ENCODE measurements at places on chromosomes 1 and 21.

GRCh38 chr1:161994175-161994668 is 29.4 kb downstream of the OLFML2B start:
- DNase-seq, result no peak

GRCh38 chr1:216740331-216740730 is 17.1 kb upstream of the ESRRG start:
- no peak for DNase-seq

- no peak for DNase-seq
These were observed 127.2 kb upstream of the GREM2 start for GRCh38 chr1:240739139-240739538.

DNA sequence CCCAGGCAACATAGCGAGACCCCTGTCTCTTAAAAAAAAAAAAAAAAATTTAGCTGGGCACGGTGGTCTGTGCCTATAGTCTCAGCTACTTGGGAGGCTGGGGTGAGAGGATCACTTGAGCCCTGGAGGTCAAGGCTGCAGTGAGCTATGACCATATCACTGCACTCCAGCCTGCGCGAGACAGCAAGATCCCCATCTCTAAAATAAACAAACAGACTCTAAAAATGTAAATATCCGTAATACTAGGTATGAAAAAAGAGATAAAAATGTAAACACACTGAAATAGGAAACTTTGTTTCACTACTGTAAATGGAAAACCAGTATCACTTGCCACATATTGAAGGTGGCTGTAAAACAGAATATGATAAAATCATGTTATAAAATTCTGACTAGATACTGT is 17.2 kb downstream of the ADAR start:
- no peak for DNase-seq

- DNase-seq, result no peak
These were observed 980.8 kb downstream of the PLA2G4A start for GRCh38 chr1:187809549-187809948.

DNA sequence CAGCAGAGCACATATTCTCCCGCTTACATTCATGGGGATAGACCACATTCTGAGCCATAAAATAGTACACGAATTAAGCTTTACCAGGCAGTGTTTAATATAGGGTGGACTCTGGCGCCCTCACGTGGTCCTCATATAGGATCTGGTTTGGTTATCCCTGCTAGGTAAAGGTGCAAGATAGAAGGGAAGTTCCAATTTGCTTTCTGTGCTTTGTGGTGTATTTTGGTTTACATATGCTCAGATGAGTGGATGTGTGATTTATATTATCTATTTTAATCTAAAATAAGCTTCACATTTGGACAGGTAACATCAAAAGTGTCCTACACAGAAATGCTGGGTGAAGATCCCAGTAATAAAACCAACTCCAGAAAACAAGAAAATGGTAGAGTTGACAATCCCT is 3.6 kb downstream of the CR1 start:
- DNase-seq, result peak; percentile 61

DNA sequence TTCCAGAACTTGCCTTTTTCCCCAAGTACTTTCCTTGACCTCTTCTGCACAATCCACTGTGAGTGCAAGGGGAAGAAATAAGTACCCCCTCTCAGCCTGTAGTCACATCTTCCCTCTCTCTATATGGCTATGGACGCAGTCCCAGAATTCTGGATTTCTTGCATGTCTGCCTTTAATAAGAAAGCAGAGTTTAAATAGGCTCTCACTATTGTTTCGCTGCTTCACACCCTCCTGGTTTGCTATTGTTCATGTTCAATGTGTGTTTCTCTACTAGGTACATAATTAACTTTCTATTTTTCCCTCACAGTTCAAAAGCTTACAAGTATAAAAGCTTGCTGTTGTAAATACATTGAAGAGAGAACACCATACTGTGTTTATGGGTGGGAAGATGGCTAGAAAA is 181.5 kb upstream of the C1orf105 start:
- DNase-seq, result no peak

GRCh38 chr21:43343095-43343991 is 83.6 kb downstream of the SIK1 start:
- DNase-seq, result no peak

GRCh38 chr1:20728371-20729154 is 3.9 kb downstream of the SH2D5 start:
- no peak for DNase-seq

DNA sequence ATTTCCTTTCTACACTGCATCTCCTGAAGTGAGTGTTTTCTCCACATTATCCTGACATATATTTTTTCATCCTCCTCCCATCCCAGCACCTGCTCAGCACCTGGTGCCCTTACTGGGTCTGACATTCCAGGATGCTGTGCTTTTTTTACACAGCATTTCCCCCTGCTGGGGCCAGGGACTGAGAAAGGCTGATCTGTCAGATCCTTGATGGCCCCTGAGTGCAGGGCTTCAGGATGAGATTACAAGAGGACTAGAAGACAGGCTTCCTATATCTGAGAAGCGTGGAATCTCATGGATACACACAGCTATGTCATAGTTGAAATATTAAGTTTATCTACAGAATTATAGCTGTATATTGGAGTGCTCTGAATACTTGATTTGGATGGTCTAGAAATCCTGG is 24.4 kb downstream of the RCAN1 start:
- DNase-seq, result no peak

DNA sequence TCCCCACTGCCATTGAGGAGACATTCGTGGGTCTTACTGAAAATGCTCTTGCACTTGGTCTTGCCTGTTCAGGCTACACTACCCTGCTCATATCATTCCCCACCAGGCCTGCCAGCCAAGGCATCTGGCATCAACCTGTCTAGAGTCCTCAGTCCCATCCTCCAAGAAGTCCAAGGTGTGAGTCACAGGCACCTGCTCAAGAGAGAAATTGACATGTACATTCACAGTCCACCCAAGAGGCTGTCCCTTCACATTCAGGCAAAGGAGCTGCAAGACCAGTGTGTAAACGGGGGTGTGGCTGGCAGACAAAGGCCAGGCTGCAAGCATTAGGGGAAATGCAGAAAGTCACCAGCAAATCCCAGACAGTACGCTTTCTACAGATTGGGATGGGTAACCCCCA is 13.1 kb upstream of the PLA2G2C start:
- no peak for DNase-seq

DNA sequence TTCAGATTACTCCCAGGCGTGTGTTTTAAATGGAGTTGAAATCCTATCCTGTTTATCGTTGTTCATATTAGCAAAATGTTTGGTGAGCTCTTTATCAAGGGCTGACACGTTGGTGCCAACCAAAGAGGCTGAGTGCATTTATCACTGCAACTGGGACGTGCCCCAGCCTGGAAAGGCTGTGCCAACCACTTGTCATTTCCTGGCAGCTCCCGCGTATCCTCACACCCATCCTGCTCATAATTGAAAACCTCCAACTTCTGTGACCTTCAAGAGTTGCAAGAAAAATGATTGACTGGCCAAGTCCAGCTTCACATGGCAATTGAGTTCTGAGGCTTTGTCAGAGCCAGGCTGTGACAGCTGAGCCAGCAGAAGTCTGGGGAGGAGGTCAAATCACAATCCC is 43.7 kb upstream of the KCNA3 start:
- no peak for DNase-seq

- no peak for DNase-seq
These were observed 7.0 kb downstream of the TCHH start for GRCh38 chr1:152107984-152108881.

DNA sequence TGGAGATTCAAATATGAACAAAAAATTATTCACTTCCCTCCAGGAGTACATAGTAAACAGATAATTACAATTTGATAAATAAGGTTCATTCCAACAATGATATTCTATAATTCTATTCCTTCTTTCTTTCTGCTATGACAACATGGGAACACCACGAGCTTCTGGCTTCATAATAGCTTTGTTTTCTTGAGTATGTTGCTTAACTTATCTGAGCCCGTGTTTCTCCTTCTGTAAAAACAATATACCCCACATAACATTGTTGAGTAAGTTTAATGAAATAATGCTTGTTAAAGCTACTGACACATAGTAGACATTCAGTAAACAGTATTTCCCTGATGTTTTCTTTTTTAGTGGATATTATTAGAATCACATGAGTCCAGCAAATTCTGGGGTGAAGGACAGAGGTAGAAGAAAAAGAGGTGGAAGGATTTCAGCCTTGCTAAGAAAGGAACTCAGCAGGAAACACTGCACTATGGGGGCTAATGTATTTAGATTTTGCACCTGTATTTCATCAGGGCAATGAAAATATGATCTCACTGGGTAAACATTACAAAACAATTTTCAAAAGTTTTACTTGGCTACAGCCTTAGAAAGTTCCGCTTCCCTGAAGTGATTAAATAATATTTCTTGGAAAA is 430.8 kb upstream of the C1orf87 start:
- DNase-seq, result no peak

GRCh38 chr1:41438711-41439110 is 45.8 kb downstream of the EDN2 start:
- no peak for DNase-seq

GRCh38 chr1:82604524-82604923 is 803.8 kb downstream of the ADGRL2 start:
- DNase-seq, result no peak

DNA sequence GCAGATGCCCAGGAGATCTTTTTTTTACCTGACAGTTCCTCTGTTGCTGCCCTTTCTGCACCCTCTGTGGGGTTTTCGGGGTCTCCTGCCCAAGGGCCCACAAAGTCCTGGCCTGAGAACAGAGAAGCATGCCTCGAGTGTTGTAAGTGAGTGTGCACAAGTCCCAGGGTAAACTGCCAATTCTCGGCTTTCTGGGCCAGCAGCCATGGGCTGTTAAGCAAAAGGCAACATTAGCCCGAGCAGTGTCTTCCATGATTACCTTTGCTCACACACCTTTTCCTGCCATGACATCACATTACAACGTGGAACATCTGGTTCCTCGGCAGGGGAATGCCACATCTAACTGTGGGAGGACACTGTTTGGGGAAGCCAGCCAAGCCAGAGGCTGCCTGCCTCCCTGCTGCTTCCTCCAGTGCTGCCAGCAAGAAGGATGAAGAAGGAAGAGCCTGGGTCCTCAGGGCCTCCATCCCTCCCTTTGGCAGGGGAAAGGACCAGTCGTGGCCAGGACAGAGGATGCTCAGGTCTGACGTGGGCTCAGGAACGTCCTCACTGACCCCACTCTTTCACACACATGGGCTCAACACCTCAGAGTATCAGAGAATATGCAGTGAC is 485.9 kb downstream of the OMA1 start:
- DNase-seq, result no peak

DNA sequence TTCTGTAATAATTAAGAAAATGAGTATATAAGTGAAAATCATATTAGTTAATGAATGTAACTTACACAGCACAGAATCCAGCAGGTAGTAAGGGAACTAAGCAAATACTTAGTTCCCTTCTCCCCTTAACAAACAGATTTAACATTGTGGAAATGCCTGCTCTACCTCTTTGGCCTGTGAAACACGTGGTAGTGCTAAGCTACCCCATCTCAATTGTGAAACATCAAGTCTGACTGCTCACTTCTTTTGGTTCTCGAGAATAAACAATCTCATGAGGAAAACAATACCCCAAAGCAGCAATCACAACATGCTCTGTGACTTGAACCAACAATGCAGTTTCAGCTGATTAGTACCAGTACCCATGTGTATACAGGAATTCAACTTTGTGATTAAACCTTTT is 4.7 kb downstream of the MYSM1 start:
- DNase-seq, result no peak

- DNase-seq, result no peak
These were observed 57.4 kb downstream of the COL6A1 start for GRCh38 chr21:46038871-46039397.

DNA sequence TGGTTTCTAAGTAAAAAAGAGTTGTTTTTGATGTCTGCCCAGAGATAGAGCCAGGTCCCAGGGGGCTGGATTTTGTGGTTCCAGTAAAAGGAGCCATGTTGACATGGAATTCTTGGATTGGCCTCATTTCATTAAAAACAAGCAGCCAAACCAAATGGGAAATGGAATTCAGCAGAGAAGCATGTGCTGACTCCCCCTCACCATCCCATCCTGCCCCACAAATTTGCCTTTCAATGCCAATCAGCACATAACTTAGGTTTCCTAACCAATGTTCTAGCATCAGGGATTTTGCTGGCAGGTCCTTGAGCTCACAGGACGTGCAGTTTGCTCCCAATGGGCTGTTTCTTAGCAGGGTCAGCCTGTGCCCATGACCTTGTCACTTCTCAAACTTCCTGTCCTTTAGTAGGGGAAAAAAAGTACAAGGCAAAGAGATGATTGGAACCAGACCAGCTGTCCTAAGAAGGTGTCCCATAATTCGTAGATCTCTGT is 101.5 kb upstream of the GADD45A start:
- DNase-seq, result no peak

DNA sequence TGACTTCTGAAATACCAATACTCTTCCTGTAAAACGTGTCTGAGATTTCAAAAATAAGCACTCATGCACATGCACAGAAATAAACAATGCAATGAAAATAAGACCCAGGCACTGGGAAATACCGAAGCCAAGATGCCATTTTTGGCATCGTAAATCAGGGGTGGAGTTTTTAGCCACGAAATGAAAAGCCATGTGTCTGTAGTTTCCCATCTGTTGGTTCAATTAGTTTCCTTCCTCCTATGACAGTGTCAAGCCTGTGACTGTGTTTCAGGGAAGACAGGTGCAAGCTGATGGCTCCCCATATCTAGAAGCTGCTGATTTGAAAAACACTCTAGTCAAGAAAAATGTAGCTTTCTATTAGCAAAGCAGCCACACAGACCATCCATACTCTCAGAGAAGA is 480.4 kb upstream of the CAMK1G start:
- DNase-seq, result no peak

DNA sequence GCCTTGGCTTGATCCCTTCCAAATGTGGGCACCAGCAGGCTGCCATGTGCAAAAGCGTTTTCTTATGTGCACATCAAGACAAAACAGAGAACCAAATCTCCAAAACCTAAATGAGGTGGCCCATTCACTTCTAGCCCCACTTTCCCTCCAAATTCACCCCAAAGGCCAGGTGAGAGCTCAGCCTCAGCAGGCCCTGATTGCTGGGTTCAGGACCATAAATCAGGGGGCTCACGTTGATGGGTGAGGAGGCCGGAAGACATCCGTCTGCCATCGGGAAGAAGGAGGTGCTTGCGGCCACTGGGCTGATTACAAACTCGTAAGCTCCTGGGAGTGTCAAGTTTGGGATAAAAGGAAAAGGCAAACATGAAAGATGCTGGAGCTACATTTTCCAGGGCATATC is 86.7 kb upstream of the CLDN14 start:
- DNase-seq, result no peak

GRCh38 chr1:180928331-180929230 is 15.9 kb downstream of the KIAA1614 start:
- no peak for DNase-seq

GRCh38 chr1:19400875-19401534 is 84.3 kb downstream of the CAPZB start:
- DNase-seq, result no peak

- DNase-seq, result no peak
These were observed 377.4 kb downstream of the LTN1 start for GRCh38 chr21:28615276-28615675.

- DNase-seq, result no peak
These were observed 76.8 kb upstream of the COL24A1 start for GRCh38 chr1:86233403-86233802.

GRCh38 chr1:185213091-185213490 is 56.1 kb downstream of the SWT1 start:
- no peak for DNase-seq

Data from CD4-positive, alpha-beta T cell treated with Interleukin-4 for 4 hours (primary cell).